T-helper 2 cell treated with Interferon-gamma antibody and Interleukin-4, amounts not matched to agents 100 ng/mL and 5 ng/mL, for 36 hours (primary cell): ENCODE measurements at places on chromosomes 4 and X. TPM values are rescaled to one million over a fixed set of nuclear protein-coding genes. Genes with fewer than 3 reads are reported as not detected.

FDCSP gene
- total RNA-seq, result not detected in 2 replicates

UPF3B gene
- total RNA-seq, result 10.3 and 11.2 TPM in 2 replicates

CPE gene
- total RNA-seq, result 0.16 TPM in 1 of 2 replicates, not detected in the other

BEND2 gene
- not detected in 2 replicates for total RNA-seq
